ENCODE measurements at places on chromosomes 6 and 20. TPM values are rescaled to one million over a fixed set of nuclear protein-coding genes. Genes with fewer than 3 reads are reported as not detected.

- H3K36me3 ChIP-seq, result peaks cover 6% of the 10 kb centered on the region
- H3K27ac ChIP-seq, result no peak overlapping the region
- no peak for DNase-seq
- H3K4me3 ChIP-seq, result no peak overlapping the region
- no peaks in the 10 kb centered on the region for H3K27me3 ChIP-seq
Observed at GRCh38 chr6:39104528-39104927, 10.5 kb downstream of the SAYSD1 start.

KLC4 gene
- 33.5 TPM for total RNA-seq

POM121L2 gene
- not detected for total RNA-seq

GRM1 gene
- not detected for total RNA-seq

ADGRB3 gene
- total RNA-seq, result 10.1 TPM

- peaks cover 15% of the 10 kb centered on the region for H3K4me1 ChIP-seq
- H3K4me3 ChIP-seq, result peak overlapping the region; percentile 94
- H3K27ac ChIP-seq, result peak overlapping the region; percentile 98
- no peaks in the 10 kb centered on the region for H3K36me3 ChIP-seq
Observed at GRCh38 chr6:157020881-157021343, 243.7 kb downstream of the ARID1B start.

DNA sequence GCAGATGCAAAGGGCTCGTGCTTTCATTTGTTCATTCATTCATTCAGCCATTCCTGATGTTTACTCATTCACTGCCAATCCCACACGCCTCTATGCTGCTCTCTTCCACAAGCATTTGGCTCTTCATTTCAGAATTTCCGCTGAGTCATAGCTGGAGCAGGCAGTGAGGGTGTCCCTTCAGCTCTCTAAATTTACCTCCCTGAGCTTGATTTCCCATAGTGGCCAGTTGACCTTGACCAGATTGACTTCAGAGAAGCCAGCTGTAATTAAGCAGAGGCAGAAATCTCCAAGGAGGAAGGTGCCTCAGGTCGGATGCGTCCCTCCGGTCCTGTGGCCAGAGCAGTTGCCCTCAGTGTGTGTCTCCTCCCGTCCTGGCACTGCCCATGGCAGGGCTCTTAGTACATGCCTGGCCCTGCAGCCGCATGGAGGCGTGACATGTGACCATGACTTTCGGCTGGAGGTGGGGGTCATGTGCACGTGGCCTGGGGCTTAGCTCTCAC lies 267.2 kb upstream of the ECI2 start:
- peaks cover 20% of the 10 kb centered on the region for H3K4me1 ChIP-seq
- no peaks in the 10 kb centered on the region for H3K27me3 ChIP-seq
- DNase-seq, result peak; percentile 15

- DNase-seq, result no peak
- H3K27ac ChIP-seq, result no peak overlapping the region
- no peaks in the 10 kb centered on the region for H3K27me3 ChIP-seq
Observed at GRCh38 chr20:54126806-54127655, 46.8 kb downstream of the CYP24A1 start.

RIMS4 gene
- total RNA-seq, result 2.4 TPM

GRCh38 chr6:56984884-56985283 lies 30.0 kb downstream of the BEND6 start:
- H3K36me3 ChIP-seq, result no peaks in the 10 kb centered on the region
- H3K4me1 ChIP-seq, result no peaks in the 10 kb centered on the region
- no peak overlapping the region for H3K4me3 ChIP-seq
- no peak for DNase-seq
- no peaks in the 10 kb centered on the region for H3K27me3 ChIP-seq

CNR1 gene
- 22.9 TPM for total RNA-seq

TMEM14B gene
- 63.4 TPM for total RNA-seq

GRCh38 chr6:10621213-10621612 lies 73.2 kb downstream of the C6orf52 start:
- peaks cover 12% of the 10 kb centered on the region for H3K36me3 ChIP-seq
- H3K4me3 ChIP-seq, result no peak overlapping the region
- no peaks in the 10 kb centered on the region for H3K27me3 ChIP-seq
- no peak for DNase-seq
- H3K27ac ChIP-seq, result no peak overlapping the region

GCNT2 gene
- total RNA-seq, result 44.9 TPM

GRCh38 chr20:10846766-10847165 lies 173.0 kb upstream of the JAG1 start:
- no peaks in the 10 kb centered on the region for H3K27me3 ChIP-seq
- H3K4me3 ChIP-seq, result no peak overlapping the region
- H3K4me1 ChIP-seq, result no peaks in the 10 kb centered on the region
- H3K27ac ChIP-seq, result no peak overlapping the region
- no peak for DNase-seq

DUSP15 gene
- total RNA-seq, result 5.6 TPM

RBBP8NL gene
- not detected for total RNA-seq

GABRR2 gene
- not detected for total RNA-seq

FAM162B gene
- not detected for total RNA-seq

DNA sequence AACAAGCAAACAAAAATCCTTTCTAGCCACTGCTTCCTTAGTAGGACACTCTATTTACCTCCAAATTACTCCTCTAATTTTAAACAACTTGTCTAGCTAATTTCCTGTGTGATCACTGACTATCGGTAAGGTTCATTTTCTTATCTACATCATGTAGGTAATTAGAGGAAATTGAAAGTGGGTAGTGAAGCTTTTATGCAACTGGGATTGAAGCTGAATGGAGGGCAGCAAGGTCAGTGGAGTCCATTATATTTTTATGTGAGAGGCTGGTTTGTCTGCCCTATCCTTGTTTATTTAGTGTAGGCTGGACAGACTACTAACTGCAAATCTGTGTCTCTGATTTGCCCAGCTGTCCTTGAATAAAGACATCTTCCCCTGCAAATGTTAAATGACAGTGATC lies 88.5 kb upstream of the SIM1 start:
- DNase-seq, result no peak
- no peak overlapping the region for H3K4me3 ChIP-seq
- no peaks in the 10 kb centered on the region for H3K4me1 ChIP-seq
- H3K27ac ChIP-seq, result no peak overlapping the region
- no peaks in the 10 kb centered on the region for H3K27me3 ChIP-seq

DNA sequence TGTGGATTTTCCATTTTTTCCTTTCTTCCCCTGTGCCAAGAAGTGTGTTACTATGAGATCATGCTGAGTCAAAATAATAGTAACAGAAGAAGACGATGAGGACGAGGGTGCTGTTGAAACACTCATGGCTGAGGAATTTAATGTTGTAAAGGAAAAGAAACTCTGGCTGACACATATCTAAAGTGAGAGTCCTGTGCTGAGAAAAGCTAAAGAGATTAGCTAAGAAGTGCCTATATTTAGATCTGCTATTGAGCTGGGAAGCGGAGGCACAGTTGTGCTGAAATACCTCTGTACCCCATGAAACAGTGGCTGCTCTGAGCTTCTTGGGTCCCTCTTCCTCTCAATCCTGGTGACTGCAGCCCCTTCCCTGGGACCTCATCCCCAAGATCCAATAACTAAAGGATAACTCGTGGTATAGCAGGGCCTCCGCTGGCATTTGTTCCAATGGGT lies 1.1 kb upstream of the SYTL3 start:
- no peaks in the 10 kb centered on the region for H3K36me3 ChIP-seq
- peaks cover 22% of the 10 kb centered on the region for H3K4me1 ChIP-seq
- peak overlapping the region; percentile 21 for H3K27ac ChIP-seq
- H3K27me3 ChIP-seq, result no peaks in the 10 kb centered on the region

SLC44A4 gene
- not detected for total RNA-seq

GRCh38 chr20:21575981-21576740 lies 62.3 kb upstream of the NKX2-2 start:
- DNase-seq, result no peak
- no peaks in the 10 kb centered on the region for H3K4me1 ChIP-seq
- H3K4me3 ChIP-seq, result no peak overlapping the region
- no peaks in the 10 kb centered on the region for H3K27me3 ChIP-seq
- no peak overlapping the region for H3K27ac ChIP-seq
- no peaks in the 10 kb centered on the region for H3K36me3 ChIP-seq

CST4 gene
- not detected for total RNA-seq

DNA sequence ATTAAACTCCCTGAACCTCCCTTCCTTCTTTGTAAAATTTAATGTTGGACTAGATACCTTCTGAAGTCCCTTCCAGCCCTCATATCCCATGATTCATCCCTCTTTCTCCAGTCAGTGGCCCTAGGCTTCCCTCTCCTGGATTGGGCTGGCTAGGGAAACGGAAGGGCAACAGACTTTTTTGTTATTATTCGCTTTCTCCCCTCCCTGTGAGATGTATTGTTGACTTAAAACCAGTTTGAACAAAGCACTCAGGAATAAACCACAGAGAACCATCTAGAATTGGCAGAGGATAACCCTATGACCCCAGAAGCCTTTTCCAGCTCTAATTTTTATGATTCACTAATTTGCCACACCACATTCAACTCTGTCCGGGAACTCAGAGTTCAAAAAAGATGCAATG lies 239.7 kb upstream of the SUPT3H start:
- no peaks in the 10 kb centered on the region for H3K27me3 ChIP-seq
- no peaks in the 10 kb centered on the region for H3K4me1 ChIP-seq
- no peak for DNase-seq
- H3K27ac ChIP-seq, result no peak overlapping the region
- no peaks in the 10 kb centered on the region for H3K36me3 ChIP-seq
- H3K4me3 ChIP-seq, result no peak overlapping the region

DNA sequence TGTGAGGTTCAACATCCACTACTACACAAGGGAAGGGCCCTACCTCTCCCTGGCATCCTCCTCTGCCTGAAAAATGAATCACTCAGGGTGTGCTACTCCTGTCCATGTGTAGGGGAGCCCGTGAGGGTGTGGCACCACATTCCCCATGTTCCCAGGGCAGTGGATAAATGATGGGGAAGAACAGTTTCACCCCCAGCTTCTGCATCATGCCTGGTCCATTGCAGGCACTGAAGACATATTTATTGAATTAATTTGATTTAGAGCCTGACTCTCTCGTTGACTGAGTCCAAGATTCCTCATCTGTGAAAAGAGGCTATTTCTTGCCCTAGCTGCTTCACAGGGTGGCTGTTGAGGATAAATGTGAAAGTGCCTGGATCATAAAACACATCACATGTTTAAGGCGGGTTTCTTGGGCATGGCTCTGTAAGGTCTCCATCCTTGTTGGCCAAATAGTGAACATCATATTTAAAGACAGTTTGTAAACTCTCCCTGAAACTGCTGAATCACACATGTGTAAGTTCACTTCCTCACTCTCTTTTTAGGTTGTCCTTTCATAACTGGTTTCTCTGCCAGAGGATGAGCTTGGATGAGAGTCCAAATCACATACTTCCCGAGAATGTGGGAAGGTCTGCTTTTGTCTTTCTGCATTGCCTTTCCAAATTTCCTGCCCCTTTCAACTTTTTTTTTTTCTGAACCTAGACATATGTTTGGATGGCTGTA lies 79.7 kb upstream of the FYN start:
- DNase-seq, result no peak
- no peak overlapping the region for H3K4me3 ChIP-seq
- H3K27me3 ChIP-seq, result no peaks in the 10 kb centered on the region
- H3K36me3 ChIP-seq, result no peaks in the 10 kb centered on the region
- H3K27ac ChIP-seq, result no peak overlapping the region
- H3K4me1 ChIP-seq, result no peaks in the 10 kb centered on the region

TP53TG5 gene
- not detected for total RNA-seq

GRCh38 chr20:45183084-45183483 lies 8.4 kb downstream of the PI3 start:
- H3K4me3 ChIP-seq, result no peak overlapping the region
- H3K27me3 ChIP-seq, result no peaks in the 10 kb centered on the region
- H3K27ac ChIP-seq, result no peak overlapping the region
- no peaks in the 10 kb centered on the region for H3K36me3 ChIP-seq

DNA sequence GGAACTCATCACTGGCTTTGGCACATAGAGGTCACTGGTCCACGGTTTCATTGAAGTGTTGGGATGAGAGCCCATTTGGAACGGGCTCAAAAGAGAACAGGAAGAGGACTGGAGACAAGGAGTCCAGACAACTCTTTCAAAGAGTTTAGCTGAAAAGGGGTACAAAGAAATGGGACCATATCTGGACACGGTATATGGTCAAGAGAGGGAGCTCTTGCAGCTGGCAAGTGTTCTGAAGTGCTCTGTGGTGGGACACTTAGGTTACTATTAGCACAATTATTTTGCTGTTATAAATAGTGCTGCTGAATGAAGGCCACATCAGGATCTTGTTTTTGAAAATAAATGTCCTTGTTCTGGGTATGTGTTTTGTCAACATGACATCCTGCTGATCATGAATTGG lies 4.6 kb downstream of the SGK2 start:
- no peak overlapping the region for H3K4me3 ChIP-seq
- DNase-seq, result no peak

GRCh38 chr6:132843316-132844035 lies 29.1 kb downstream of the RPS12 start:
- H3K4me3 ChIP-seq, result no peak overlapping the region
- H3K27me3 ChIP-seq, result no peaks in the 10 kb centered on the region
- H3K4me1 ChIP-seq, result no peaks in the 10 kb centered on the region
- H3K36me3 ChIP-seq, result no peaks in the 10 kb centered on the region
- no peak for DNase-seq

DNA sequence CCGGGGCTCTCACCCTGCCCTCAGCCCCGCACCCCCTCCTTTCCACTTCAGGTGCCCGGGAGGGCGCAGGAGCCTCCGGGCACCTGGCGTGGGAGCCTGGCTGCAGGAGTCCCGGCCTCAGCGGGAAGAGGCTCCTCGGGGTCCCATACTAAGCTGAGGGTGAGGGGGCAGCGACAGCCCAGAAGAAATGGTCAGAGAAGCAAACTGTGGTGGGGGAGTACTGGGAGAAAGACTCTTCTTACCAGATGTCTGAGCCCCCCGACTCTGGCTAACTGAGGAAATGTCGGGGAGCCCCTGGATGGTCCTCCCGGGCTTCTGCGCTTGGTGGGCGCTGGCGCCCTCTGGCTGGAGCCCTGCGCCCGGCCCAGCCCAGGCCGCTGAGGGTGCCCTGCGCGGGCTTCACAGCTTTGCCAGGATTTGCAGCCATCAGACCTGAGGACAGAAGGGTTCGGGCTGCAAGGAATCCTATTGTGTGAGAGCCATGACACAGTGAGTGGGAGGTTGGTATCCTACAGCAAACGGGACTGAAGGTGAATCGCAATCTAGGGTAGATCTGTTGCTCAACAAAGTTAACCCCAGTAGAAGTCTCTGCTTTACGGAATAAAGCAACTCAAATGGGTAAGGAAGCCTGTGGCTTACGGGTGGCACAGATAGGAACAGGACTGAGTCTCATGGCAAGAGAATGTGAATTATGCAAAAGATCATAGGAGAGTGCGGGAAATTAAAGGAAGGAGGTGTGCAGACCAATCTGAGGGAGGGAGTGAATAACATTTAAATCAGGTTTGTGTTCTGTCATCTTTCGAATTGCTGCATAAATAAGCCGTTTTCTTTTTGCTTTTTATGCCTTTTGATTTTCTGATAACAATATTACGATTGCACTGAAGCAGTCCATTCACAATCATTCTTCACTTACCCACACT lies 639 bp upstream of the RCAN2 start:
- H3K4me3 ChIP-seq, result peak overlapping the region; percentile 94
- no peak for DNase-seq
- H3K27ac ChIP-seq, result peak overlapping the region; percentile 96
- H3K36me3 ChIP-seq, result no peaks in the 10 kb centered on the region

GRCh38 chr6:16596616-16597331 lies 164.5 kb downstream of the ATXN1 start:
- H3K27me3 ChIP-seq, result no peaks in the 10 kb centered on the region
- no peak overlapping the region for H3K27ac ChIP-seq
- DNase-seq, result no peak
- peaks cover 5% of the 10 kb centered on the region for H3K4me1 ChIP-seq
- no peaks in the 10 kb centered on the region for H3K36me3 ChIP-seq

GRCh38 chr20:43903953-43904826 lies 10.5 kb upstream of the TOX2 start:
- H3K36me3 ChIP-seq, result no peaks in the 10 kb centered on the region
- peaks cover 3% of the 10 kb centered on the region for H3K4me1 ChIP-seq
- no peak overlapping the region for H3K27ac ChIP-seq
- DNase-seq, result no peak

Data from thoracic aorta (tissue), 2 donors.